ENCODE measurements at places on chromosomes 6 and 20.

DNA sequence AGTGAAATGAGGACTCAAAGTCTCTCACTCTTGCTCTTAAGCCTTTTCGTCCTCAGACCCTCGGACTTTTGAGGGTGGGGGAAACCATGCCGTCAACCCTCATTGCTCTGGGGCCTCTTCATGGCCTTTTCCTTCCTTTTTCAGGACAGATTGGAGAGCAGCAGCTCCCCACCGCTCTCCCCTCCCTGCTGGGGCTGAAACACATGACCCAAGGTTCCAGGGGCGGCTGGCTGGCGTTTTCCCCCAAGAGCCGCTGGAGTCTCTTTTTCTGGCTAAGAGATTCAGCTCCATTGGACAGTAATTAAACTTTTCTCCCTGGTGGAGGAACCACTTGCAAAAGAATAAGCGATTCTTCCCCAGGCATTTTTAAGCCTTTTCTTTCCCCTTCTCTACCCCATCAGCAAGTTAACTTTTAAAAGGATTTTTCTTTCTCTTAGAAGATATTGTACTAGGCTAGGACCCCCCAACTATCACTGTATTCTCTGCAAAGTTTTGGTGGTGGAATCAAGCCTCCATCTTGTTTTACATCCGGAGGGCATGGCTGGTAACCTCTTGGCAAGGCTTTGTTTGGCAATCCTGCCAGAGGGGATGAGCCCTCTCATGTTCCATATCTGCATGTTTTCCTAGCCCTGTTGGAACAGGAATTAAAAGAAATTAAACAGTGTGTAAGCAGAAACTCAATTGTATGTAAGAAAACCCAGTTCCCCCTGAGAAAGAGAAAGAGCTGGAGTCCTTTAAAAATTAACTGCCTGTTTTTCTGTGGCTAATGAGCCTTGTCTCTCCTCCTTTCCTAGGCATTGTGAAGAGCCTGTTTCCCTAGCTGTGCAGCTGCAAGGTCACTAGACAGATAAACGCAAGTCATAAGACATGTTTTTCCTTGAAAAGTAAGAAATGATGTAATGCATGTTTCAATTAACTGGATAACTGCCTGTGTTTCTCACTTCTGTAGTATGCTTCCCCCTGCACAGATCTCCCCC, 100.8 kb upstream of the GPR6 start:
- no peak for DNase-seq

DNA sequence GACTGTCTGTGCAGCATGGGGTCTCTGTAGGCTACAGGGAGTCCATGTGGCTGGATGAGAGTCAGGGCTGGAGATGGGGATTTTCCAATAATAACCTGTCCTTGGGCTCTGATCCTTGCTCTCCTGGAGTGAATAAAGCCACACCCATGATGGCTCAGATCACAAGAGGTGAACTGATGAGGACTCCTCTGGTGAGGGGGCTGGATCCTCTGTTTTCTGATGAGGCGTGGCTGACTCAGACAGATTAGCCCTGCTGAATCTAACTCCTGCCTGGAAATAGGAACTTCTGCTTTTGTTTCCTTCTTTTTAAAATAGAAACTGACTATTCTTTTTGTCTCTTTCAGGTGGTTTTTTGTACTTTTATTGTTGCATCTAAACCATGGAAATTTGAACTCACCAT, 27.0 kb downstream of the CST9L start:
- DNase-seq: no peak

DNA sequence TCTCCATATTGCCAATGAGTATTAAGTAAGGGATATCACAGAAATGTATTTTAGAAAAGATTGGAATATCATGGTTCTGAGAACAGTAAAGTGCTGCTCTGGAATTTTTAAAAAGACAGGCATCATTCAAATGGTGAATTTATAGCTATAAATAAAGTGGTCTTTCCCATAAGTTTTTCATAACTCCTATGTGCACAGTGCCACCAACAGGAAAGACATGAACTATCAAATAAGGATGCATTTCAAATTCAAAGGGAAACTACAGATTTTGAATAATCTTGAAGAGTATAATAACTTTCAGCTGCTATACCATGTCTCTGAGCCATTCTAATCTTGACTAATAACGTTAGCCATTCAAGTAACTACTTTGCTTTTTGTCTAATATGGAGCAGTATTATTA, 456.8 kb upstream of the GJE1 start:
- no peak for DNase-seq

- DNase-seq: no peak
Observed at GRCh38 chr6:133854364-133855275, 34.3 kb upstream of the TCF21 start.

GRCh38 chr20:18728165-18728869, 85.3 kb upstream of the SCP2D1 start:
- DNase-seq: no peak

GRCh38 chr20:1904135-1904534, 8.9 kb downstream of the SIRPA start:
- DNase-seq: no peak

DNA sequence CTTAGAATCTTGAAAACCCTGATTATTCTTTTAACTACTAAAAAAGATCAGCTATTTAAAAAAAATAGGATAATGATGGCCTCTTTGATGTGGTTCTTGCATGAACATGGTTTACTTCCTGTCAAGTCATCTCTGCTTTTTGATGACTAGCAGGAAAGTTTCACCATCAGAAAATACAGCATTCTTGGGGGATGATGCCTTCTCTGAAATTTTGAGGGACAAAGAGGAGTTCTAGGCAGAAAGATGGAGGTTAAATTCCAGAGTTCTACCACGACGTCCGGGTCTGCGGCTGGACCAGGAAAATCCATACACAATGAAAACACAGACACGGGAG, 130.4 kb downstream of the OLIG3 start:
- DNase-seq: no peak

DNA sequence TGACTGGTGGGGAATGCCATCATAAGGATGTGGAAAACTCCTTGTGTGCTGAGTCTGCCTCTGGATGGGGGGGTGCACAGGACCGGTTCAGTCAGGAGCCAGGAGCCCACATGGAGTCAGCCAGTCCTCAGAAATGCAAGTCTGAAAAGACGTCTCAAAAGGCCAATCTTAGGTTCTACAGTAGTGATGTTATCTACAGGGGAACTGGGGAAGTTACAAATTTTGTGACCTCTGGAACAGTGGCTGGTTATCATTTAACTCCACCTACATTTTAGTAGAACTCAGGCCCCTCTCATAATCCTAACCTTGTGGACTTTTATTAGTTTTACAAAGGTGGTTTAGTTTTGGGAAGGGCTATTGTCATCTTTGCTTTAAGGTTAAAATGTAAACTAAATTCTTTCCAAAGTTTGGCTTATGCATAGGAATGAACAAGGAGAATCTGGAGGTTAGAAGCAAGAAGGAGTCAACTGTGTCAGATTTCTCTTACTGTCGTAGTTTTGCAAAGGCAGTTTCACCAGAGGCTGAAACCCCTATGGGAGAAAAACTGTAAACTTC, 13.7 kb upstream of the TBC1D22B start:
- no peak for DNase-seq

DNA sequence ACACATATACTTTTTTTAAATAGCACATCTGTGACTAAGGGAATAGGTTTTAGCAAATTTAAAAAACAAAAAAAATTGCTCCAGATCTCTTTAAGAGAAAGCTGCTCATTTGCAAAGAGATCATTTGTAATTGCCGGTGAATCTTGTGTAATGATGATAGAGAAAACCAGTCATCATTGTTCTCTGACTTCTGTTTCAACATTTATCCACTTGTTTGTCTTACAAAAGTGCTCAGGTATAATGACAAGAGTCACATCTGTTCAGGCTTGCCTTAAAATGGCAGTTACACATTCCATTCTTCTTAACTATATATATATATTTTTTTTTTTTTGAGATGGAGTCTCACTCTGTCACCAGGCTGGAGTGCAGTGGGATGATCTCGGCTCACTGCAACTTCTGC, 165.2 kb downstream of the AIG1 start:
- no peak for DNase-seq

DNA sequence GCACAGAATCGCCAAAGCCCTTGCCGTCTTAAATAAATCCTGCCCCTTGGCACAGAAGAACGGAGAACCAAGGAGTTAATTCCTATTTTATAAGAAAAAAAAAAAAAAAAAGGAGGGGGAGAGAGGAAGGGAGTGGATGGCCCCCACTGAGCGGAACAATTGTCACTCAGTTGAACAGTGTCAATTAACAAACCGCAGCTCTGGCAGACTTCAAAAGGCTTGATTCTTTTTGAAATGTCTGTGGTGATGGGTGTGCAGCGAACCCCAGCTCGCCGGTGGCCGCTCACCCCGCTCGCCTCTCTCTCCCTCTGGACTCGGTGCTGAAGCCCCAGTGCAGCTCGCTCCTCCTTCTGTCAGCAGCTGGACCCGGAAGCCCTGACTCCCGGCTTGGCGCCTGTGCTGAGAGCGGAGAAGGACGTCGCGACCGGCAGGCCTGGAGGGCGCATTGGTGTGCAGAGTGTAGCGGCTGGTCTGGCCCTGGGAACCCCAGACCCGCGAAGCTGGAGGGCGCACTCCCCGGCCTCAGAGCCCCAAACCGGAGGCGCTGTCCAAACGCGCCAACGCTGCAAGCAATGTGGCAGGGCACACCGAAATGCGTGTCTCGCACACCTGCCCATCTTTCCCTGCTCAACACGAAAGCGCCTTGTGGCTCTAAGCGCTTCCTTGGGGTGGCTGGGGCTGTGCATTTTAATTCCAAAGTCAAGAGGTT, 3.4 kb downstream of the LINC00237 start:
- no peak for DNase-seq

- no peak for DNase-seq
Observed at GRCh38 chr6:169289619-169290339, 36.1 kb upstream of the THBS2 start.

GRCh38 chr6:163999475-164000125, 585.1 kb downstream of the QKI start:
- no peak for DNase-seq

DNA sequence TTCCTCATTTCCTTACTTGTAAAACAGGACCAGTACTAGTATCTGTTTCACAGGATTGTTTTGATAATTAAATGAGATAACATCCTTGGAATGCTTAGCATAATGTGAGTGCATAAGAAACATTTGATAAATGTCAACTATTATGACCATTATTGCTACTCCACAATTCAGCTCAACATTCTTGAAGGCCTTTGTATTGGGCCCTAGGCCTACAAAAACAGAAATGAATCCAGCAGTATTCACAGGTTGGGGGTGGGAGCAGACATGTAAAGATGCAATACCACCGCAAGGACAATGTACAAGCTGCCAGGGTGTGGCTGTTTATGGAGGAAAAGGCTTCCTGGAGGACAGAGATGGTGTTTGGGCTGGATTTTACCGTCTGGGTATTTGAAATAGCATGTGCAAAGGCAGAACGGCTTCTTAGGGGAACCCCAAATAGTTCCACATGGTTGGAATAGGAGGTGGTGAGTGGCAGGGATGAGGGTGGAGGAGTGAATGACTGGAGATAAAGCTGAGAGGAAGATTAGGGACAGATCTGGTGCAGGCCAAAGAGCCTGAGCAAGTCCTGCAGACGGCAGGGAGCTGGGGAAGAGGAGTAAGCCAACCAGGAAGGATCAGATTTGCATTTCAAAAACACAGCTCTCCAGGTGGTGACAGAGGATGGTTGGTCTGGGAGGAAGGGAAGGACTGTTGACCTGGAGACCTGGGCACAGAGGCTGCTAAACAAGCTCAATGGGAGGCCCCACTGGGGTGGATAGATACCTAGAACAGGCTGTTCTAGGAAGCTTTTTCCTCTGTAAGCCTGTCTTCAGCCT, 57.0 kb upstream of the EPB41L1 start:
- no peak for DNase-seq

- DNase-seq: no peak
Observed at GRCh38 chr6:1244941-1245340, 67.0 kb upstream of the FOXQ1 start.

GRCh38 chr6:130734161-130734560, 93.0 kb upstream of the SMLR1 start:
- no peak for DNase-seq

DNA sequence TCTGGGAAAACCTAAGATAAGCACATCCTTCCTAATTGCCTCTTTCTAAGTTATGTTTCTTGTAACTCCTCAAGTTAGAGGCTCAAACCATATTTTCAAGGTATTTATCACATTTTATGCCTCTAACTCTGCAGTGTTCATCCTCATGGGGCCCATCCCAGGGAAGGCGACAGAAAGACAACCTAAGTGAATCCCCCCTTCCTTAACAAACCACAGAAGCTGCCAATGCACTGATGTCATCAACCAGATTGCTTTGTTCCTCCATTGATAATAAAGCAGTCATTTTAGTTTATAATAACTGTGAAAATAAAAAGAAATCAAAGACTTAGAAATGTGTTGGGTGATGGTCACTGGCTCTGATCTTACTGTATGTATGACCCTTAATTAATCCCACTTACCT, 119.5 kb upstream of the TCF21 start:
- no peak for DNase-seq

- DNase-seq: no peak
Observed at GRCh38 chr6:83138118-83138722, 54.8 kb downstream of the PGM3 start.

- DNase-seq: no peak
Observed at GRCh38 chr6:36139991-36140710, 9.8 kb downstream of the MAPK13 start.

DNA sequence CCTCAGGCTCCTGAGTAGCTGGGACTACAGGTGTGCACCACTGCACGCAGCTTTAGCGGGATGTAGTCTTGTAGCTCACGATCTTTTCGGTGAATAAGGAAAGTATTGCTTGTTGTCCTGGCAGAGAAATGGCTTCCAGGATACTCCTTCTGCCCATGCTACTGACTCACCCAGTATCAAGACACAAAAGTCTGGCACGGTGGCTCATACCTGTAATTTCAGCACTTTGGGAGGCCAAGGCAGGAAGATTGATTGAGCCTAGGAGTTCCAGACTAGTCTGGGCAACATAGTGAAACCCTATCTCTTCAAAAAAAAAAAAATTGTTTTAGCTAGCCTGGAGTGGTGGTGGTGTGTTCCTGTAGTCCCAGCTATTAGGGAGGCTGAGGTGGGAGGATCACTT, 40.9 kb upstream of the B4GALT5 start:
- DNase-seq: no peak

DNA sequence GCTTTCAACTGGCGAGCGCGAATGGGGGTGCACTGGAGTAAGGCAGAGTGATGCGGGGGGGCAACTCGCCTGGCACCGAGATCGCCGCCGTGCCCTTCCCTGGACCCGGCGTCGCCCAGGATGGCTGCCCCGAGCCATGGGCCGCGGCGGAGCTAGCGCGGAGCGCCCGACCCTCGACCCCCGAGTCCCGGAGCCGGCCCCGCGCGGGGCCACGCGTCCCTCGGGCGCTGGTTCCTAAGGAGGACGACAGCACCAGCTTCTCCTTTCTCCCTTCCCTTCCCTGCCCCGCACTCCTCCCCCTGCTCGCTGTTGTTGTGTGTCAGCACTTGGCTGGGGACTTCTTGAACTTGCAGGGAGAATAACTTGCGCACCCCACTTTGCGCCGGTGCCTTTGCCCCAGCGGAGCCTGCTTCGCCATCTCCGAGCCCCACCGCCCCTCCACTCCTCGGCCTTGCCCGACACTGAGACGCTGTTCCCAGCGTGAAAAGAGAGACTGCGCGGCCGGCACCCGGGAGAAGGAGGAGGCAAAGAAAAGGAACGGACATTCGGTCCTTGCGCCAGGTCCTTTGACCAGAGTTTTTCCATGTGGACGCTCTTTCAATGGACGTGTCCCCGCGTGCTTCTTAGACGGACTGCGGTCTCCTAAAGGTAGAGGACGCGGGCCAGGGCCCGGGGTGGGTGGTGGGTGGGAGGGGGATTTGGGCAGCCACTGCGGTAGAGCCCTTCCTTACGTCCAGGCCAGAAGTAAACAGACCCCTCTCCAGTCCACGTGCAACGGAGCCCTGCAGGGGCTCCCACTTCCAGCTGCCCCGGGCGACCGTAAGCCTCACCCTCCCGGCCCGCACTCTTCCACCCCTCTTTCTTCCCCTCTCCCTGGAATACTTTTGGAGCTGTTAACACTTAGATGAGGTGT, 998 bp downstream of the BMP2 start:
- DNase-seq: peak; percentile 75
